ENCODE measurements at places on chromosomes 6 and 20. TPM values are rescaled to one million over a fixed set of nuclear protein-coding genes. Genes with fewer than 3 reads are reported as not detected.

The GATA5 gene
- total RNA-seq, result not detected

The RBM39 gene
- 349 TPM for total RNA-seq

The SOBP gene
- total RNA-seq, result 2.2 TPM

The MATN4 gene
- total RNA-seq, result under 0.01 TPM

The SYS1 gene
- 29.6 TPM for total RNA-seq

The NFS1 gene
- total RNA-seq, result 6.5 TPM

The EPM2A gene
- 5.9 TPM for total RNA-seq

The DYNLT2 gene
- 0.86 TPM for total RNA-seq

The TINAG gene
- not detected for total RNA-seq

The IP6K3 gene
- total RNA-seq, result not detected

The SULF2 gene
- 127 TPM for total RNA-seq

The PIGT gene
- 16.9 TPM for total RNA-seq

The GGTLC1 gene
- not detected for total RNA-seq

The RAB32 gene
- 90.7 TPM for total RNA-seq

The VGLL2 gene
- not detected for total RNA-seq

The SLC35B2 gene
- total RNA-seq, result 46.1 TPM

The RAD21L1 gene
- not detected for total RNA-seq

The MOG gene
- total RNA-seq, result not detected
